ENCODE measurements at places on chromosomes 12 and 14.

GRCh38 chr12:30967026-30967425 is 40.5 kb downstream of the TSPAN11 start:
- DNase-seq = no peak

GRCh38 chr14:71070169-71070568 is 162.9 kb downstream of the PCNX1 start:
- DNase-seq = no peak

DNA sequence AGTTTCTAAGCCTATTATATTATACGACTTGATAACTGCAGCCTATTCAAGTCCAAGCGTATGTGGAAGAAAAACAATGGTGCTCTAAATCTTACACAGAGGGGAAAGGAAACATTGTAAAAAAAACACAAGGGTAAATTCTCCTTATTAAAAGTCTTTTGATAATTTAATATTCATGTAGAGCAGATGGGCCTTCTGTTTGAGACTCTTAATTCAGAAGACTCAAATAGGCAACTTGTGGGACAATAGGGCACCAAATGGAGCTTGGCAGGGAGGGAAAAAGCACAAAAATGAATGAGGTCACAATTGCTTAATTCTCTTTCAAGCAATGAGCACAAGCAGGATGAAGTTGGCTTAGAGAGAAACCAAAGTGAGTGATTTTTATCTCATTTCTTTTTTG is 159.4 kb downstream of the NELL2 start:
- DNase-seq = no peak

DNA sequence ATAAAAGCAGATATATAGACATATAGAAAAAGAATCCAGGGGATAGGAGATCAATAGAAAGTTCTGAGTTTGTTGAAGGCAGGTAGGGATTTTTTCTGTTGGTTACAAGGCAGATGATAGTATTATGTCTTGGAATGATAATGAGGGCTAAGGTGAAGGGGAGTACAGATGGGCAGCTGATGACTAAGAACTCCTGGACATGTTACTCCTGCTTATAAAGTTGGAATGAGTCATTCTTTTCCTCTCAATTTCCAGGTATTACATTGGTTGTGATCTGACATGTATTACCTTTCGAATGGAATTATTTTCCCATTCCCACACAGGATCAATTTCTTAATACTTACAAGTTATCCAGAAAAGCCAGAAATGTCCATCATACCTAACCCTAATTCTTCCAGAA is 545.2 kb upstream of the MGAT4C start:
- no peak for DNase-seq

DNA sequence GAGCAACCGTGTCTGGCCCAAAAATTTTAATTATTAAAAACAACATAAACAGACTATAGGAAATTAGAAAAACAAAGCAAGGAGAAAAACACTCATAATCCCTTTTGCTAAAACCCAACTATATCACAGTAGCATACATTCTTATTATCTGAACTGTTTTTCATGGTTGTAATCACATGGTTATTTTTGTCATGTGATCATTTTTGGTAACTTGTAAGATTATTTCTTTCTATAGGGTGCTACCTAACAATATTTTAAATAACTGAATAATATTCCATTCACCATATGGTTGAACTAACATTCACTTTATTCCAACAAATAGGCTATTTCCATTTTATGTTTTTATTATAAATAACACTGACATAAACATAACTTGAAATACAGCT is 23.0 kb upstream of the HECTD1 start:
- no peak for DNase-seq

DNA sequence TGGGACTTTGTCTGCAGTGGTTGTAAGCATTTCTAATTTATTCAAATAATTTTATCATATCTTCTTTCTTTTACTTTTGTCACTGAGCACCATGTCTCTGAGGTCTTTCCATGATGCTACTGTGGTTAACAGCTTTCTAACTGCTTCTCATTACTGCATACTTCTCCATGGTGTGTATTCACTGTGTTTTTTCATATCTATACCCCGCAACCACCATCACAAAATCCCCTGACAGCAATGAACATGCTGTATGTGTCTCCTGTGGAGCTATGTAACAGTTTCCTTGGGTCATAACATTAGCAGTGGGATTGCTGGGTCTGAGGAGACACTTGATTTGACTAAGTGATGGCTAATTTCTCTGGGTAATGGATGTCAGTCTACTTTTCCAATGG is 29.2 kb upstream of the CHST11 start:
- DNase-seq = no peak

DNA sequence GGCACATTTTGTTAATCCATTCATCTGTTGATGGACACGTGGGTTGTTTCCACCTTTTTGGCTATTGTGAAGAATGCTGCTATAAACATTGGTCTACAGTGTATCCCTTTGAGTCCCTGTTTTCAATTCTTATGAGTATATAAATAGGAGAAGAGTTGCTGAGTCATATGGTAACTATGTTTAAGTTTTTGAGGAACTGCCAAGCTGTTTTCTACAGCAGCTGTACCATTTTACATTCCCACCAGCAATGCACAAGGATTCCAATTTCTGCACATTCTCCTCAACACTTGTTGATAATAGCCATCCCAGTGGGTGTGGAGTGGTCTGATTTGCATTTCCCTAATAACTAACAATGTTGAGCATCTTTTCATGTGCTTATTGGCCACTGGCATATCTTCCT is 6.9 kb upstream of the SVOP start:
- DNase-seq = no peak

GRCh38 chr12:107378609-107379008 is 285.3 kb upstream of the CRY1 start:
- DNase-seq = no peak

GRCh38 chr12:47328831-47329545 is 249.2 kb upstream of the AMIGO2 start:
- DNase-seq = no peak

- no peak for DNase-seq
Measured at GRCh38 chr14:99570544-99571302, 33.3 kb downstream of the CCDC85C start.

DNA sequence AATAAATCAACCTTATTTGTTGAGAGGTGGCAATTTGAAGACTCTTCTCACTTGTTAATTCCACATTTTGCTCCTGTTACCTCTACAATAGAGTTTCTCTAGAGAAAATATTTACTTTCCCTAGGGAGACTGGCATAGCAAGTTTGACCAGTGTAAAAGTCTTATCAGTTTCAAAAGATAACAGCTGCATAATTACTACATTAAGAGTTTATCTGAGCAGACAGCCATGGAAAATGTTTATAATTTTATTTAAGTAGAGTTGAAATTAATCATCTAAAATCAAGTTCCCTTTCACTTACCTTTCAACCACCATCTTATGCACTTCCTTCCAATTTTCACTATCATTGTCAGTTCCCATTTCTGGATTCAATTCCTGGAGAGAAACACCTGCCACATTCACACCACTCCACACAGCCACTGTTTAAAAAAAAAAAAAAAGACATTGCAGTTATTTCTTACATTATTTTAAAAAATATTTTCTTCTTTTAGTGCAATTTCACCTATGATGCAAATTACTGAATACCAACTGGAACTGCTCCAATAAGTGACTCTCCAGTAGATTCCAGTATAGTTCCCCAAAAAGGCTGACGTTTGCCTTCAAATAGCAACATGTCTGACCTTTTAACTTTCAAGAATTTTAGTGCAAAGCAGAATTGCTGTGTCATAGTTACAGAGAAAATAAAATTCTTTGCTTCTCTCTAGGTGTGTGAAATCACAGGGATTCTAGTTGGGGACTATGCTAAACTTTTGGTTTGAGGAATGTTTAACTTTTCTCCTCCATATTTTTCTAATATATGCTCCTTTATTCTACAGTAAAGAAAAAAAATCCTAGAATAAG is 19.4 kb downstream of the LDHB start:
- DNase-seq = no peak

GRCh38 chr12:77494296-77494695 is 336.4 kb upstream of the NAV3 start:
- no peak for DNase-seq

DNA sequence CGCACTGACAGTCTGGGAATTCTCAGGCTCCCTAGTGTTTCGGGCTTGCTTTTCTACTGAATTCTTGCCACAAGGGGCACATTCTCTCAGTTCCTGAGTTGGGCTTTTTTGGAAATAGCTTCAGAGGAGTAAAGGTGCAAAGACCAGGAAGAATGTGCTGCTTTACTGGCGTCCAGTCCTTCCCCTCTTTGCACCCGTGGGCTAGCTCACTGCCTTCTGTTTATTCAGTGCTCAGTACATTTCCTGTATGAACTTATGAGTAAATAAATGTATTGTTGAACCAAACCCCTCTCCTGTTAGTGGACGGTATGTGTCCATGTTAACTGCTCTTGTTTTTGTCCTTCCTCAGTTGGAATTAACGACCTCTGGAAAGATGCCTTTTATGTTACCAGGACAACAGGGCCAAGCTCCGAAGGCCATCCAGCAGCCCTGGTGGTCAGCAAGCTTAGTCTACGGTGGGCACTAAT is 24.0 kb downstream of the GSG1 start:
- DNase-seq = no peak

DNA sequence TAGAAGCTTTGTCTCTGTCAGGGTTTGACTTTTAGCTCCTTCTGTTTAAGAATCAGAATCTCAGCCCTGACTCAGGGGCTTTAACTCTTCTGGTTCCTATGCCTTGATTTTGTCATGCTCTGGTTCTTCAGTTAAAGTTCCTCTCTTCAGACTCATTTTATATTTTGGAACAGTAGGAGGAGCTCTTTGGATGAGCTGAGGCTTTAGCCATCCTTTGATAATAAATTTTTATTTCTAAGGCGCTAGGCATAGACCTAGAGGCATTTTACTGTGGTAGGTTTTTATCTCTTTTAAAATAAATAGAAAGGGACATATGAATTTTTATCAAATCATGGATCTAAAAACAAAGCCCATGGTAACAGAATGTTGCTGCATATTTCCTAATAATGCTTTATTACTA is 51.7 kb downstream of the ATP23 start:
- DNase-seq = no peak
